Esophagus squamous epithelium (tissue), 5 donors: ENCODE measurements at places on chromosomes 7 and 10.

- no peak for DNase-seq
These were observed 43.8 kb downstream of the CDHR3 start for GRCh38 chr7:106006906-106007305.

DNA sequence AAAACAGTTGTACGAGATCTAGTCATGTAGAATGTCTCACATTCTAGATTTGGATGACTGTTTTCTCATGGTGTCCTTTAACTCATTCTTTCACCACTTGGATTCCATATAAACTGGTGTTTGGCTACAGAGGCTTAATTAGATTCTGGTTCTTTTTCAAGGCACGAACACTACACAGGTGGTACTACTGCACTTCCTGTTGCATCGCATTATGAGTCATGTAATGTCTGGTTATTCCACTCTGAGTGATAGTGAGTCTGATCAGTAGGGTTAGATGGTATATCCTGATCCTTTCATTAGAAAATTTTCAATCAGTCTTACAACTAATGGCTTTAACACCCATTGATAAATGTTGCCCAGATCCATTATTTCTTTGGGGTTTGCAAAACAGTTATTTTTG lies 11.2 kb upstream of the AKAP9 start:
- DNase-seq = no peak

- no peak for DNase-seq
These were observed 255.3 kb downstream of the KLF6 start for GRCh38 chr10:3529691-3530090.

- DNase-seq = no peak
These were observed 16.9 kb upstream of the STMP1 start for GRCh38 chr7:135645296-135645904.

GRCh38 chr10:6296828-6297251 lies 94.1 kb downstream of the PFKFB3 start:
- DNase-seq = no peak

DNA sequence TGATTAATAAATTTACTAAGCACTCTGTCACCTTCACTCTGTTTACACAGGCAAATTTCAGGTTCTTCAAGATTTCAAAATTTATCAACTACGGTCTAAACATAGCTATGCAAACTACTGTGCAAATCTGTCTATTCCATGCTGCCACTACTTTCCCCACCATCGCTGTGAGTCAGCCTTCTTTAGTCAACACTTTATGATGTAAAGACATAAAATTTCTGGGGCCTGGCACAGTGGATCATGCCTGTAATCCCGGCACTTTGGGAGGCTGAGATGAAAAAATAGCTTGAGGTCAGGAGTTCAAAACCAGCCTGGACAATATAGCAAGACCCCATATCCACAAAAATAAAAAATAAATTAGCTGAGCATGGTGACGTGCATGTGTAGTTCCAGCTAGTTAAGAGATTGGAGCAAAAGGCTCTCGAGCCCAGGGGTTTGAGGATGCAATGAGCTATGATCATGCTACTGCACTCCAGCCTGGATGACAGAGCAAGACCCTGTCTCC lies 42.6 kb downstream of the CNOT4 start:
- DNase-seq = no peak

DNA sequence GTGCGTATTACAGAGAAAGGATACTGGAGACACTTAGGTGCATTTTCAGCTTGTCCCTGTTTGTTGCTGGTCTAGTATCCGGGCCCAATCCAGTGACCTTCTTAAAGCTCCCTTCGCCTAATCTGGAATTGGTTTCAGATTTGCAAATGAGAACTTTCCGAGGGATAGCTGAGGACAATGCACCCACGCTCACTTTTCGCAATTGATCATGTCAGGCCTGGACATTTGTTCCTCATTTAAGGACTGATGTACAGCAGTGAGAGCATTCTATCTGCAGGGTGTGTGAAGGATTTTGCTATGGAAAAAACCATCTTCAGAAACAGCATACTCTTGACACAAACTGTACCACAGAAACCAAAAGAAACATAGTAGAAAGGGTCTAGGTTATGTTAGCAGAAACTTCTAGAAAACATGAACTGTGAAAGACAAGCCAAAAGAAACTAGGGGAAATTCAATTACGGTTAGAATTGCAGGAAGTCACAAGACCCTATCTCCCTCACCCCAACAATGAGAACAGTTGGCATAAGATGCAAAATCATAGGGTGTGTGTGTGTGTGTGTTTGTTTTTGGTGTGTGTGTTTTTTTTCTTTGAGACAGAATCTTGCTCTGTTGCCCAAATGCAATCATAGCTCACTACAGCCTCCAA lies 331.1 kb downstream of the CALN1 start:
- DNase-seq = no peak

- DNase-seq = no peak
These were observed 112.2 kb downstream of the LARP4B start for GRCh38 chr10:819326-819725.

DNA sequence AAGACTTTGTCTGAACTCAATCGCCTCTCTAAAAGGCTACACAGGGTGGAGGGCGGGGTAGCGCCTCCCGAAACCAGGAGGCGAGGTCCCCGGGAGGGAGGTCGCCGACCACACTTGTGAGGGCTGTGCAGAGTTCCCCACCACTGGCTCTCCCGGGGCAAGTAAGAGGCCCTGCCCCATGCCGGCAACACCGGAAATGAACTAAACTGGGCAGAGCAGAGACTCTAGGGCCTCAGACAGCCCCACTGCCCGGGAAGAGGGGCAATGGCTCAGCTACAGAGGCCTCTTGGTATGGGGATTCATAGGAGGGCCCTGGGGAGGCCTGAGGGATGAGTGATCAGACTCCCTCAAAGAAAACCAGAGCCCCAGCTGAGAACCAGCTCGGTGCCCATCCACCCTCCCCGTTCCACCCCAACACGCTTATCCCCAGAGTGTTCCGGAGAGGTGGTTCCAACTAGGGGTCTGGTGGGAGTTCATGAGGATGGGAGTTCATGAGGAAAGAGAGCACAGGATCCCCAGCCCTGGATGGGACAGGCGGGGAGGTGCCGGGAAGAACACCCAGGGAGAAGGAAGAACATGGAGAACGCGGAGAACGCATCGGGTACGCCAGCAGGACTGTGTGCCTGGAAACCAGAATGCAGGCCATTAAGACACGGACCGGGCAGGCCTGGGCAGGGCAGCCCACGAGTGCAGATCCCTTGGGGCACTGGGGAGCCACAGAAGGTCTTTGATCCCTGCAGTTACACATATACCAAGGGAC lies 89.4 kb upstream of the MYL10 start:
- DNase-seq = no peak

DNA sequence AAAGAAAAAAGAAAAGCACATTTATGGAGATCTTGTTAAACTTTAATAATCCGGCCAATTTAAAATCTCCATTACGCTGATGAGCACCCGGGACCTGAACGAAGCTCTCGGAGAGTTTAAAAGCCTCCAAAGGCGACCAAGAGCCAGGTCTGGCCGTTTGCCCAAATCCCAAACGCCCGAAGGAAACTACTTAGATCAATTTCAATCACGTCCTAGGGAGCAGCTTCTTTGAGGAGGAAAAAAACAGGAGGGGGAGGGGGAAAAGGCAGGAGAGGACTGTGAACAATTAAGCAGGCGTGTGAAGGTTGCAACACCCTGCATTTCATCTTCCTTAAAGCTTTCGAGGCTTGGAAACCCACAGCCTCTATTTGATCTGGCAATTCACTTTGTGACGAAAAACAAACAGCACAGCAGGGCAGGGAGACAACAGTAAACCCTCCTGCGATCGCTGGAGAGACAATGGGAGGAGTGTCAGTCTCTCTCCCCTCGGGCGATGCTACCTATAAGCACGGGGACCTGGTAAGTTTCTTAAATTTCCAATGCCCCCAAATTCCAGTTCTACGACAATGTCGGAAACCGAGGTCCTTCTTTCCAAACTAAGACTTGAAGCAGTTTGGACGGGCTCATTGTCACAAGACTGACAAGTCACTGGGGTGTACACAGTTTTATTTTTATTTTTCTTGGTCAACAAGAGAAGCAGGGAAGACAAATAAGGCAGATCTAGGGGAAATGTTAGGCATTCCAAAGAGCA lies 1.2 kb downstream of the KLF6 start:
- no peak for DNase-seq

DNA sequence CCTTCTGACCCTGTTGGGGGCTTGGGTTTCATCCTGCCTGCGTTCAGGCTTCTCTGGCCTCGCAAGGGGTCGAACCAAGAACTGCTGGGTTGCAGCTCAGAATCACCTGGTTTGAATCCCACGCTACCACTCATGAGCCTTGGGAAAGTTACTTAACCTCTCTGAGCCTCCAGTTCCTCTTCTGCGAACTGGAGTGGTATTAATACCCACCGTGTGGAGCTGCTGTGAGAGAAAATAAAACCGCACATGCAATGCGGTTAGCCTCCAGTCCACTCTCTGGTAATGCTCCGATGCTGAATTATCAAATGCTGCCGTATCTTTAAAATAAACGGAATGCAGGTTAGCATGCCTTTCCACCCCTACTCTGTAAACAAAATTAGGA lies 171.9 kb downstream of the ARHGAP12 start:
- no peak for DNase-seq

GRCh38 chr10:36383349-36383748 lies 741.3 kb upstream of the FZD8 start:
- DNase-seq = no peak

DNA sequence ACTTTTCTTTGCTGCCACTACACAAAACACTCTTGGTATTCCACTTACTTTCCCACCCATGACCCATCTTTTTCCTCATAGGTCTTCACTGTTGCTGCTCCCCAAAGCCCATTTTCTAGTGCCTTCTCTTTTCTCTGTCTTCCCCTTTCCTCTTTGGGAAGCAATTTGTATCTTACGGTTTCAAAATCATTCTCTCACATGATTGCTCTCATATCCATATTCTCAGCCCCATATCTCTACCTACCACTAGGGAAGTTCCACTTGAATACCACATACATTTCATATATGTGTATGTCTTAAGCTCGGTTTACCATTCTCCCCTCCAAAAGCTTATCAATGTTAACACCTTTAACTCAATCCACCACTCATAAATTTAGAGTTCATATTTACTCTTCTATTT lies 3.2 kb upstream of the UBE2D1 start:
- DNase-seq = no peak

- no peak for DNase-seq
These were observed 24.8 kb downstream of the INPP5A start for GRCh38 chr10:132562177-132562915.

DNA sequence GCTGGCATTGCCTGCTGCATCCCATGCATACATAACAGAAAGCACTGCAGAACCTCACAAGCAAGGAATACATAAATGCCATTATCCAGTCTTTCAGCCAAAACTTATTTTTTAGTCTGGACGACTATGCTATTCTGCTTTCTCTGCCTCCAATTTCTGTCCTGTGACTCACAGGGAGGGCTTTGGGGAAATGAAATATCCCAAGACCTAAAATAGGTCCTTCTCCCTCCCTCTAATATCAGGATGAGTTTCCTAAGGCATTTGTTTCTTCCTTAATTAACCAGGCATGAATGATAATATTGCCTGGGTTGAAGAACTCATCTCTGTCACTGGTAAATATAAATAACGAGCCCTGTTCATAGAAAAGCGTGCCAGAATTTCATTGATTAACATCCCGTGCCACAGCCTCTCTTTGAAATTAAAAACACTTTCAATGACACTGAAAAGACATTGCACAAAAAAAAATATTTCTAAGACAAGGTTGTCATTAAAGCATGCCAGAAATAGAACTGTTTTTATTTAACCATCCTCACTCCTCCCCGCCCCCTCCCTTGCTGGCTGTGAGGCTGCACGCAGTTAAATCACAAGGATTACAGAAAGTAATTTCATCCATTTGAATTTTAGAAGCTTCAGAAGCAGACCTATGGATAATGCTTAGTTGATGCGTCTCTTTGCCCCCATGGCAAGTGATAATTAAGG lies 103.0 kb upstream of the ANKRD1 start:
- no peak for DNase-seq

DNA sequence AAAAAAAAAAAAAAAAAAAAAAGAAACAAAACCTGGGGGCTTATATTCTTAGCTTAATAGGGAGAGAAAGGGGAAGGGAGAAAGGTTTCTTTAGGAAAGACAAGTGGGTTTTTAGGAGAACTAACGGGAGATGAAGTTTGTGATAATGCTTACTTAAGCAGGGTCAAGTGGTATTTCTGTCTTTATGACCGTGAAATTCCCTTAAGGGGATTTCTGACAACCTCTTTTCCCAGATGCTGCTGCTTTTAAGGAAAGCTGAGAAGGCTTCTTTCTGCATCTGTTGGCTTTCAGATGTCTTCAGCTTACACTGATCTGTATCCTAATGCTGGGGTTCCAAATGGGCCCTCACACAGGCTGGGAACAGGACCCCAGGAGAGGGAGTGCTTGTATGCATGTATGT lies 42.6 kb downstream of the ADAMTS14 start:
- DNase-seq = no peak

GRCh38 chr10:79128923-79129305 lies 60.1 kb downstream of the ZMIZ1 start:
- no peak for DNase-seq

- no peak for DNase-seq
These were observed 228.2 kb downstream of the STK31 start for GRCh38 chr7:23938215-23938614.

DNA sequence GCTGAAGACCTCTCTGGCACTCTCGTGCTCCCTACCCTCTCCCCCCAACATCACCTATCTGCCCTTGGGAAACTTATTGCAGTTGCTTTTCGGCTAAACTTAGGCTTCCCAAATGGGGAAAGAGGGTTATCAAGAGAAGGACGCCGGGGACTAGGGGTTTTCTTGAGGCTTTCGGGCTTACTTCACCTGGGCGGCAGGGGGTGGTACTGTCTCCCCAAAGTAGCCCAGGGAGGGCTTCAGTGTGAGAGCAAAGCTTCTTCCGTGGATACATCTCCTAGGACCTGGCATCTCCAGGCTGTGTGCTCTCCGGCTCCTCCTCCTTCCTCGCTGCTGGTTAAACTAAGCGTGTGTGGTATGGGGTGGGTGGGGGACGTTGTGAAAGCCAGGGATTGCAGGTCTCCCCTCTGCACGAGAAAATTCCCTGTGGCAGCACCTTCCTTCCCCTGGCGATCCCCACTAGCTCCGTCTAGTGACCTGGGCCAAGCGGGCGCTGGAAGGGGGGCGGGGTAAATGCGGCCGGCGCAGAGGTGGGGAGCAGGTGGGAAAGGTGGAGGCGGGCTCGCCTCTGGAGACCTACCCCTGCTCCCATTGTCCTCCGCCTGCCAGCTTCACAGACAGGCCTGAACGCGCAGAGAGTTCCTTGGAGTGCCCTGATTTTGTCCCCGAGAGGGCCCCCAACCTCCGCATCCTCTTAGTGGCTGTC lies 1.1 kb downstream of the PLXDC2 start:
- DNase-seq = no peak
